ENCODE measurements at places on chromosomes 1 and 21.

GRCh38 chr1:111332190-111332589, 41.5 kb downstream of the CHIA start:
- DNase-seq, result no peak

- DNase-seq, result peak; percentile 92
Observed at GRCh38 chr1:147273409-147274336, 31.2 kb downstream of the CHD1L start.

DNA sequence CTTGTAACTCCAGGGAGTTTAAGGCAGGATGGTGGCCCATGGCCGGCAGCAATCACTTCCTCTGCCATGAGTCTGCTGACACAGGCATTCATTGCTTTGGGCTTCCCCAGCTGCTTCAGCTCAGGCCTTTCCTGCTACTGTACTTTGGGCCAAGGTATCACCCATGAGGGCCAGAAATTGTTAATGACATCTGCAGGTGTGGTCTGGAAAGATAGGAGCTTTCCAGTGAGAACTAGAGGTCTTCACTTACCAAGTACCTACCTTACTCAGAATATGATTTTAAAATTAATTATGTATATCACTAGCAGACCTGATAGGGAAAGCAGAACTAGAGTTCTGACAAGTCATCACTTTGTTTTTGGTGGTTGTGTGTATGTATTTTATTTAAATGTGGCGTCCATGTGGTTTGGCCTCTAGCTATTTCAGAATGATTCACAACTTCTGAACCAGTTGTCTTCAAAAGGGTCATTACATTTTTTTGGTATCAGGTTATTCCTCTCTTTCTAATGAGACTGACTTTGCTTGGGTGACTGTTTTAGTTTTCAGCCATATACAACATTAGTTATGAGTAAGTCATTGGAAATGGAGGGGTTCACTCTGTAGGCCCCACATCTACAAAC, 2.7 kb downstream of the RGL1 start:
- peak; percentile 76 for DNase-seq

GRCh38 chr1:36350659-36351226, 27.3 kb upstream of the EVA1B start:
- peak; percentile 78 for DNase-seq

DNA sequence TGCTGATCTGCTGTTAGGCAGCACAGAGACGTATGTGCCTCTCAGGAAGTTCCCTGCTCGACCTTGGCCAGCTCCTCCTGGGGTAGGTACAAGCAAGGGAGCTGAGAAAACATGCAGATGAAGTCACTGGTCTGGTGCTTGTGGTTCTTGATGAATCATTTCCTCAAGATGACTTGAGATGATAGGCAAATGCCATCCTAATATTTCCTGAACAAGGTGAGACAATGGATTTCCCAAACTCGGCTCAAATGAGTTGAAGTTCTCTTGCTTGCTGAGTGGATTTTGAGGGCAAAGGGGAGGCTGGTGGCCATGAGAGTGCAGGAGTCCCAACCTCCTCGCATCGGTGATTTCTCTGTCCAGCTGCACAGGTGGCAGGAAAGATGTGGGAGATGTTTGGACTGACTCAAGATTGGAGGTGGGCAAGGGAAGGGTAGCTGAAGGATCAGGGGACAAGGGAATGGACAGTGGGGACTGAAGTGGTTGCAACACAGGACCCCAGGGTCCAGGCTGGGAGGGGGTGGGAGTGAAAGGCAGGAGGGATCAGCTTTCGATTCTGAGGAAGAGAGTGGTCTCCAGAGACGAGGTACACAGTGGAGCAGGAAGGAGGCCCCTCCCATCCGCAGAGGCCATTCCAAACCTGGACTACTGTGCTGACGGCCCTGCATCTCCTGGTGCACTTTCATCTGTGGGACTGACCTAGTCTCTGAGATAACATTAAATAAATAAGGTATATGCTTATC, 63.9 kb downstream of the CAPN2 start:
- peak; percentile 98 for DNase-seq

- DNase-seq, result peak; percentile 37
Observed at GRCh38 chr1:84758968-84759491, 68.8 kb upstream of the SSX2IP start.

Measured in choroid plexus epithelial cell (primary cell).